ENCODE measurements at places on chromosomes 1 and 21. TPM values are rescaled to one million over a fixed set of nuclear protein-coding genes. Genes with fewer than 3 reads are reported as not detected.

Gene KRTAP20-1
- not detected for polyA plus RNA-seq

DNA sequence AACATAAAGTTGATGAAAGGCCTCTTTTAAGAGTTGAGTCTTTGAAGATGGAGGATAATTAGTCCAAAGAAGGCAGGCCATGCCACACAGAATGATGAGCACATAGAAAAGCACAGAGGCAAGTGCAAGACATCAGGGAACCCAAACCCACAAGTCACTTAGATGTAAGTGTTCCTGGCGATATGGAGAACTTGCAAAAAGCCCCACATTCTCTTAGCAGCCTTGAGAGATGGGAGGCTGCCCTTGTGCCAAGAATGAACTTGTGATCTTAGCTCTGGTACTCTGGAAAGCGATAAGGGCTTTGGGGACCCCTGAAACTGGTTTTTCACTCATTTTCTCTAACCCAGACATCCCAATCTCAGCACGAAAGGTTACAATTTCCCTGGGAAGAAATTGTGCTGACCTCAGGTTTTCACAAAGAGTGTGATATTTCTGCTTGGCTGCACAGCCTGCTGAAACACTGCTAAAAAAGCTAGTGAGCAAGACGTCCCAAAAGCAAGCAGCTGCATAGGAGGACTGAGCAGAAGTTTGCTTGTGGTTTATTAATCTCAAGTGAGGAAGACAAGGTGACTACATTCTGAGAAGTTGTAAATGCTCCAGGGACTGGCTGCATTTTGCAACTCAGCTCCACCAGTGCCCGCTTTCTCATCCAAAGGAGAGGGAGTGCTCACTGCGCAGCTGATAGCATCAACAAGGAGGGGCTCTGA, 496.9 kb upstream of the CAMK1G start:
- no peak for DNase-seq

DNA sequence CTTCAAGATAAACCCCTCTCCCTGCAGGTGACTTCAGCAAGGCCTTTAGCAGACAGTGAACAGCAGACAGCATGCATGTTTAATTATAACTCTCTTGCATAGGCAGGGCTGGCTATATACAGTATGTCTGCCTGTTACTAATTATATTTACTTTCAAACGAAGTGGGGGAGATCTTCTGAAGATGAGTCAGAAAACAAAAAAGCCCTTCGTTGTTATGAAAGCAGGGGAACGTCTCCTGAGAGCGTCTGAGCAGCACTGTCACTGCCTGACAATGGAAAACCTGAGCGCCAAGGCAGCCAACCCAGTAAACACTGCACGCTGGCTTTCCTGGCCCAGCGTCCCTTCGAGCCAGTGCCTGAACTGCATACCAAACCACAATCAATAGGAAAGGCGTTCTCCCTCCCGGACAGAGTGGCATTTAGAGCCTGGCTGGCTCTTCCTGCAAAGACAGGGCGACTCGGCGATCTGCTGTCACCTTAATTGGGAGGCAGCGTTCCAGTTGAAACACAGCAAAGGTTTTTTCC, 54.1 kb downstream of the TOMM20 start:
- peak; percentile 75 for DNase-seq

- DNase-seq = no peak
Observed at GRCh38 chr1:110726755-110727154, 52.0 kb upstream of the KCNA3 start.

GRCh38 chr1:36510418-36510817, 27.7 kb upstream of the CSF3R start:
- no peak for DNase-seq

- no peak for DNase-seq
Observed at GRCh38 chr1:195915826-195916225, 692.4 kb downstream of the KCNT2 start.

Gene TNFRSF4
- 0.21 TPM for polyA plus RNA-seq

Gene AMY2A
- polyA plus RNA-seq = not detected

Gene KDF1
- 7.4 TPM for polyA plus RNA-seq

- DNase-seq = no peak
Observed at GRCh38 chr1:154422521-154422920, 17.4 kb downstream of the IL6R start.

DNA sequence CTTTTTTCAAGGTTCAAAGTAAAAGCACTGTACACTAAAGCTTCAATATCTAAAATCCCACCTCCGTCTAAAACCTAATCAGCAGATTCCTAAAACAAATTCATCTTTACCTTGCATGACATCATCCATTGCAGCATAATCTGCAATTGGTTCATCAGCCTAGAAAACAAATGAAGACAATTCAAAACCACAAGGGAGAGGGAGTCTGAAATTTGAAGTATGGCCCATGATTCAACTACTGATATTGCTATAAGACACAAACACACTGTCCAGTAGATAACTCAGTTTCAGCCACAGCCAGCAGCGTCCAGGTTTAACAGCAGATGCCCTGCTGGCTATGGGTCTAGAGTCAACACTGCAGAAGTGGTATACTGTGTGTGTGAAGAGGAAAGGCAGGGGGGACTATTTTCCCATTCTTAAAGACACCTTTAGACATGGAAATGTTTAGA, 17.9 kb upstream of the RAP1GAP start:
- DNase-seq = no peak

GRCh38 chr1:207362962-207363860, 41.7 kb downstream of the CD55 start:
- DNase-seq = no peak

DNA sequence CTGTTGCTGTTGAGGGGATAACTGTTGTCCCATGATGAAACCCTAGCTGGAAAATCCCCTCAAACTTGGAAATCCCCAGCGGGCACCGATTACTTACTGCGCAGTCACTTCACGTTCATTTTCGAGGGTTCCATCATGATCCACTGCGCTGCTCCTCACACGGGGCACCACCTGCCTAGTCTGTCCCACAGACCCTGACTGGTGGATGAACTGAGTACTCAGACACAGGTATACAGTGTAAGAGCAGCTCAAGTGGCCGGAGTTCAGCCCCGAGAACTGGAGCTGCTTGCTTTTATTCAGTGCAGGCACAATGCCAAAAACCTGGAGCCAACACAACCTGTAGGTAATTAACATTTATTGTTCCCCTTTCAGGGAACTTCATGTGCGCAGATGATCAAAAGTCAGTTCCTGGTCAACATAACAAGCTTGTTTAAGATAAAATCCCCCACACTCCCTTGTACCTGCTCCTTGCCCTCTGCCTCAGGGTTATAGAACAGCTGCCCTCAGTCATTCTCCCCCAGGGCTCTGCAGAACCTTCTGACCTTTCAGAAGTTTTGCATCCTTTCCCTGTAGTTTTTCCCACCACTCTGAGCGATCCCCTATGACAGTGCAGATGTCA, 46.5 kb upstream of the PRELP start:
- DNase-seq = no peak

Gene NOS1AP
- 1.9 TPM for polyA plus RNA-seq

Gene RPS6KA1
- 22.1 TPM for polyA plus RNA-seq

Gene TESK2
- polyA plus RNA-seq = 9.6 TPM

DNA sequence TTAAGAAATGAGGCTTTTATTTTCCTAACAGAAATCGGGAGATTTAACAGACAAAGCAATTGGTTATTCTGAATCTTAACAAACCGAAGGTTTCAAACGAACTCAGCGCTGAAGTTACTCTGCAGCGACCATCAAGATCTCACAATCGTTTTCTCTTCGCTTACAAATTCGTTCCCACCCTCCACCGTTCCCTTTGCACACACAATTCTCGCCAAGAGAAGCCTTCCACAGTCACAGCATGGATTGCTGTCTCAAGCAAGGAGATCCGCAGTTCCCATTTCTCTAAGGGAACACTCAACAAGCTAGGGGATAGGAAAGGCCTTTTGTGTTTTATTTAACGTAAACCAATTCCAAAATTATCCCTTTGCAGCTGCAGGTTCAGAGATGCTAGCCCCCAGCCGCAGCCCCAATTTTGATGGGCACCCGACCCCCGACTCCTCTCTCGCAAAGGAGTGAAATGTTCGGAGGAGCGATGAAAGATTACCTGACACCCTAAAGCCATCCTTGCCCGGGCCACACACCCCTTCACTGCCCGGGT, 755 bp downstream of the FBXO42 start:
- no peak for DNase-seq

DNA sequence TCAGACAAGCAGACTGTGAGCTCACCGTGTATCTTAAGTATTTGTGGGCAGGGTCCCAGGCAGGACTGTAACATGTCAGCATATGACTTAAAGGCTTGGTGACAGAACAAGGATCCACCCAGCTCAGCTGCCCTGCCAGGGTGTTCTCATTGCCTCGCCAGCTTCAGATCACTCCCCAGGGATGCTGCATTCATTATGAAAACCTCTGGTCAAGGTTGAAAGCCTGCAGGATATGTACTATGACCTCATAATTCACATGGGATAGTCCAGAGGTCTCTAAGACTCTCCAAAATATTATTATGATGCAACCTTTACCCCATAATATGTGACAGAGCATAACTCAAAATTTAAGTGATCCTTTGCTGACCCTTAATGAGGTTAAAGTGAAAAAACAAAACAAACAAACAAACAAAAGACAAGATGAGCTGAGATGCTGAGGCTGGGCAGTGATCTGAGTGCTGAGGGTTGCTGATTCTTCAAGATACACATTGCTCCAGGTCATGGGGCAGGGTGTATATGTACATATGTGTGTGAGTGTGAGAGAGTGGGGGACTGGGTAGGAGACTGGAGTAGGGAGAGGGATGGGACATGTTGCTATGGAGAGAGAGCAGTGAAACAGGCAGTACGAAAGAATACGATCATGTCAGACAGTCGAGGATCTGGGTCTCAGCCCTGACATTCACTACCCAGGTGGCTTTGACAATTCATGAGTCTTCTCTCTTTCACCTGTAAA, 98.8 kb upstream of the DUSP10 start:
- no peak for DNase-seq

Gene TPTE
- not detected for polyA plus RNA-seq

DNA sequence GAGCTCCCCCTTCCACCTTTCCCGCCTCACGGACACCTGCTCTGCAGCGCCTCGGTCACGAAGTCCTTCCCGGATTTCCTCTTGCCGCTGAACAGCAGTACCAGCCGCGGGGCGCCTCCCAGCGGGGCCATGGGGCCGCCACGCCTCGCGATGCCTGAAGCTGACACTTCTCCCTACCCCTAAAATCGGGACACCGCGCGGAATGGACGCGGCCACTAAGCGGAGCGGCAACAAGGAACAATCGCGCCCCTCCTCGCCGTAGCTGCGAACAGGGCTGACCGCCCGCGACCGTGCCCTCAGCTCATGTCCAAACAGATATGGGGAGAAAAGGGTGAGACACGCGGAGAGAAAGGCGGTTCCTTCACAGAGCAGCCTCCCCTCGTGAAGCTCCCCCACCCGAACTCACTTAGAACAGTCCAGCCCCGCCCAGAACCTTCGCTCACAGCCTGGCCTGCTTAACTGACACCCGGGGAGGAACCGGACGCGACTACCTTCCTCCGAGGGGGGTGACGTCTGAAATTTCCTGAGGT, at the start of gene PMVK:
PMVK (minus strand) TSS at position 165 of the 530 bp plus-strand sequence; CDS start at position 131, 34 bp downstream.
- DNase-seq = peak; percentile 88

GRCh38 chr1:198099755-198100154, 57.0 kb upstream of the NEK7 start:
- no peak for DNase-seq

- no peak for DNase-seq
Observed at GRCh38 chr1:197448121-197448779, 180.2 kb downstream of the CRB1 start.

GRCh38 chr1:226369110-226369509, 38.8 kb downstream of the PARP1 start:
- DNase-seq = no peak

Gene SLC9C2
- polyA plus RNA-seq = not detected

Gene FALEC
- polyA plus RNA-seq = 0.33 TPM

- peak; percentile 23 for DNase-seq
Observed at GRCh38 chr1:179550746-179551682, 24.7 kb downstream of the NPHS2 start.

Data from HepG2 (cell line).